ENCODE measurements at places on chromosomes 1 and 21.

DNA sequence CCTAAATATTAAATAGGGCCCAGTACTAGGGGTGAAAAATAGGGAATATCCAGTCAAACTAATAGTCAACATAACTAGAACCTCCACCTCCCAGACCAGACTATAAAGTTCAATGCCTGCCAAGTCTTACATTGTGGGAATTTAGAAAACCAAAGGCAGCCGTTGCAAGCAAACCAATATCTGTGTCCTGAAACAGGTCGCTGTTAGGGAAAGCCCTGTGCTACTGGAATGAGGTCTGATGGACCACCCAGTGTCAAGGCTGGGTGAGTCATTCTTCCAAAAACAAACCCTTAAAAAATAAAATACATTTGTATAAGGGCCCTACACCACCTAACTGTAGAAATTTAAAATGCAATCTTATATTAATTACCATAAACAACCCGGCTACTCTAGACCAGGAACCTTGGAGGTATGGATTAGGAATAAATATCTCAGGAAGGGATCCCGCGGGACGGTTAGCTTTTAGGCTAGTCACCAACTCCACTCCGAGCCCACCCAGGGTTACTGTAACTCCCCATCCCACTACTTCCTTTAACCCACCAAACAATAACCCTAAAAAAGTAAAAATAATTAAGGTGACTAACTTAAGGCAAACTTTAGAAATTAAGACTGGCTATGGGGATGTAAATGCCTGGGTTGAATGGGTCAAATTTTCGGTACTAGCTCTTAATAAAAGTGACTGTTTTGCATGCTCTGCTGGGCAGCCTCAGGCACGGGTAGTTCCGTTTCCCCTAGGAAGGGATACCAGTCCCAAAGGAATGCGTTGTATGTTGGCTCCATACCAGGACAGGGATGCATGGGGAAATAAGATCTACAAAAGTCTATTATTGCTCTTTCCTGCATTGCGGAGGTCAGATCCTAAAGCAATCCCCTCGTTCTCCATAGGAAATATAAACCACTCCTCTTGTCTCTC, 65.4 kb upstream of the TLR5 start:
- no peak for DNase-seq

DNA sequence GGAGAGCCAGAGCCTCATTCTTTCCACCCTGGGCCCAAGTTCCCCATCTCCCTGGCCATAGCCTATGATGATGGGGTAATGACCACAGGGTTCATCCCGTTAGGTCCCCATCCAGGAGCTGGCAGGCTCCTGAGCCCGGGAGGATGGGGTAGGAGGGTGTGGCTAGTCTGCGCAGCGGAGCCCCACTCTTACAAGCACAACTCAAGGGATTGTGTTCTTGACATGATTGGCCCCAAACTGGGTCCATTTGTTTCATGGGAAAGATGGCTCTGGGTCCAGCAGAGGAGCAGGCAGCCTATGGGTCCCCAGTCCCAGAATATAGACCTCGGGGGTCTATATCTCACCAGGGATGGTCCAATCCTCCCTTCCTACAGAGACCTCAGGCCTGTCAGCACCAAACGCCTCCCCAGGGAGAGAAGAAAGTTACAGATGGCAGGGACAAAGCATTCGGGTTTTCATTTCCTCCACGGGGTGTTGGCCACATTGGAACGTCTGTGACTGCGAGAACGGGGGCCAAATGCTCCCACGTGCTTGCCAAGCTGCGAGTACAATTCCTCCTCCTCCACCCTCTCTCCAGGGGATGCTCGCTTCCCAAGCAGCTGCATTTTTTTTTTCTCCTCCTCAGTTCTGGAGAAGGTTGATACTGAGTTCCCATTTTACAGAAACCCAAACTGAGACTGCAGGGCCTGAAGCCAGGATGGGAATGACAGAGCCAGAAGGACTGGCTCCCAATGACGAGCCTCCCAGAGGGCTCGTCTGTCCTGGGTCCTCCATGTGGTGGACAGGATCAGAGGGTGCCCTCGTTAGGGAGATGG, 71.0 kb downstream of the DHRS3 start:
- DNase-seq: peak; percentile 39

DNA sequence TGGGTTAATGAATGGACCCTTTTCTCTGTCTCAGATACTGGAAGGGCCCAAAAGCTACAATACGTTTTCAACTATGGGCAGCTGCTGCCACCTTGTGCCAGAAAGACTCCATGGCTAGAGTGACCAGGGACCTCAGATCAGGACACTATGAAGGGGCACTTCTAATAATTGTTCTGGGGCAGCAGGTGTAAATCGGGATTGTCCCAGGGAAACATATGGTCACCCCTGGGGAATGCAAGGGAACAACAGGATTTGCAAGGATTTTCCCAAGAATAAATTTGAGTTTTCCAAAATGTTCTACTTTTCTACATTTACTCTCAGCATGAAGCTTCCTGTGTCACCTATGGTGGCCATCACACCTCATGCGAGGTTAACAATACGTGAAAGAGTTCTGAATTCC, 12.0 kb upstream of the FCAMR start:
- DNase-seq: peak; percentile 14

GRCh38 chr1:186680245-186681061, at the start of gene PTGS2:
Gene PTGS2, minus strand, starts transcription at chr1:186680423. Its CDS starts 133 bp downstream, at chr1:186680290.
- peak; percentile 57 for DNase-seq

GRCh38 chr1:178121883-178122282, 28.0 kb downstream of the RASAL2 start:
- DNase-seq: no peak

DNA sequence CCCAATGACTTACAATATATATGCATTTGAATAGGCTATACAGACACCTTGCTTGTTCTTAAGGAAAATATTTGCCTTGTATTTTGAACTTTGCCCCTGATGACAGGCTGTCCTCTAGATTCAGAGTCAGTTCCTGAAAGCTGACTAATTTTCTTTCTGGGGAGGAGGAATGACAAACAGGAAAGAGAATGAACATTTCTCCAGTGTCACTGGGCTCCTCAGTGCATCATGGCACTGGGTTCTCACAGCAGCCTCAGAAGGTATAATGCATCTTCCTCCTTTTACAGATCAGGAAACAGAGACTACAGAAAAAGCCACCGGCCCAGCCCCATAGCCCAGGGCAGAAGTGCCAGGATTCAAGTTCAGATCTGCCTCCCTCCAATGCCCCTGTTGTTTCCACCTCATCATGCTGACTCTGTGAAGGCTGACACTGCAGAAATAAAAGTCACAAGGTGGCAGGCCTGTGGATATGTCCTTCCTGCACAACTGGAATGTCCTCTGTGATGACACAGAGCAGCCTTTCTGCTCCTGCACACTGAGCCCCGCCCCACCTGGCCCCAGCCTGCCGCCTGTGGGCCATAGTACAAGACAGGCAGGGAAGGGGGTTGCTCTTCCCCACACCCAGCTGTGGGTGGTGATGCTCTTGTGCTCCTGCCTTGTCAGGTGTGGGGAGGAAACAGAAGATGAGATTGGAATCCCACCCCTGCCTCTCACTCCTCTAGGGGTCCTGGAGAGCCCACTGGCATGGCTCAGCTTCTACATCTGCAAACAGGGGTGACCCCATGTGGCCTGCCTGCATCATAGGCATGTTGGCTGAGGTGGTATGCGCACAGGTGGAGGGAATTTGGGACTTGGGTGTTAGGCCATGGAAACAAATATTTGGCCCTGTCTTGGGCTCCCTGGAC, 6.4 kb downstream of the TTC22 start:
- no peak for DNase-seq

DNA sequence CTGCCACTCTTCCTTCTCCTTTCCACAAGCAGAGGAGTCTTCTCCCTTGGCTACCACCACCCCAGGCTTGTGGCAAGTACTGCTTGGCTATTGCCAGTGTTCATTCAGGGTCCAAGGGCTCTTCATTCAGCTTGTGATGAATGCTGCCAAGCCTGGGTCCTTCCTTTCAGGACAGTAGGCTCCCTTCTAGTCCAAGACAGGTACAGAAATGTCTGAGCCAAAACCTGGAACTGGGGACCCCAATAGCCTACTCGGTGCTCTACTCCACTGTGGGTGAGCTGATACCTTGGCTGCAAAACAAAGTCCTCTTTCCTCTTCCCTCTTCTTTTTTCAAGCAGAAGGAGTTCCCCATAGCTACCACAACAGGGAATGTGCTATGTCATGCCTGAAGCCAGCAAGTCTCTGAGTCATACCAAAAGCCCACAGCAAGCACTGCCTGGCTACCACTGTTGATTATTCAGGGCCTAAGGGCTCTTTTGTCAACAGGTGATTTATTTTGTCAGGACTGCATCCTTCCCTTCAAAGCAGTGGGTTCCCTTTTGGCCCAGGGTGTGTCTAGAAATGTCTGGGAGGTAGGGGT, 268.9 kb downstream of the HHAT start:
- no peak for DNase-seq

- no peak for DNase-seq
These were observed 572.9 kb upstream of the CAMK1G start for GRCh38 chr1:209010475-209011230.

GRCh38 chr1:203548892-203549291, 54.9 kb downstream of the OPTC start:
- no peak for DNase-seq

GRCh38 chr1:65079941-65080340, 68.1 kb upstream of the AK4 start:
- DNase-seq: no peak

DNA sequence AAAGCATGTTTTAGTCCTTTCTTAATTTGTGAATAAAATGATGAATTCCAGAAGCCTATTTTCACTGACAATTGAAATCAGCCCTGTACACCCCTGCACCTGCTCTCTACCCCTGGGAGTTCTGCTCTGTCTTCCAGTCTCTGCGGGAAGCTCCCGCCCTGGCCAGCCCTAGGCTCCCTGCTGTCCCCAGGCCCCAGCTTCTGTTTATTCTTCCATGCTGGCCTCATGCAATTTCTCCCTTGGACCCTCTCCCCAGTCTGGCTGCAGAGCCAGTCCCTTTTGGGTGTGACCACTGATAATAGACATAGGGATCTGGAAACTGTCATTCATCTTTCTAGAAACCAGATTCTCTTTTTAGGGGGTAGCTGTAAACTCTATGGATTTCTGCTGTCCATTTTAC, 258.6 kb downstream of the GRIK3 start:
- DNase-seq: no peak

- no peak for DNase-seq
These were observed 55.3 kb downstream of the CDKN2C start for GRCh38 chr1:51025374-51025773.

DNA sequence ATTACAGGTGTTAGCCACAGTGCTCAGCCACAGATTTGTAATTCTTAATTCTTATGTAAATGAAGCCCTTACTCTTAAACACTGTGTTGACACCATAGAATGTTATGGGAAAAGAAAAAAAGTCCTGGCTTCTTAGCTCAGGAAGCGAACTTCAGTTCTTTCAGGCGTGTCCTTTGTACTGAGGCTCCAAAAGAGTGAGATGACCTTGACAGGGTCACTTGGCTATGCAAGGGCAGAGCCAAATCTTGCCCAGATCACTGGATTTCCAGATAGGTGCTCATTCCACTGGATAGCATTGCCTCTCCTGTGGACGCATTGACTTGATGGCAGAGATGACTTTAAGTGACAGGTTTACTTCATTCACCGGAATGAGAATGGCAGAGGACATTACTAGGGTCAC, 4.8 kb downstream of the NFYC start:
- no peak for DNase-seq

DNA sequence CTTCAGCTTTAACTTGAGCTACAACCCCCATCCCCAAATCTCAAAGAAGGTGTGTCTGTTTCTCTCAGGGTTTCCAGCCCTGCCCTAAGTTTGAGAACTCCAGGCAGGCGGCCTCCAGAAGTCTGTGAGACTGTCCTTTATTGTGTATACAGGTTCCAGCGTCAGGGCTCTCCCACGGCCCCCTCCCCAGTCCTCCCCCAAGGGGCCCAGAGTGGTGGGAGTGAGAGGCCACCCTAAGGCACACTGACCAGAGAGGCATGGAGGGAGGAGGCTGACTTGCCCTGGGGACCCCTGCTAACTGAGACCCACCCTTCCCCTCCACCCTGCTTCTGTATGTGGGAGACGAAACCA, 4.0 kb downstream of the HSPB7 start:
- no peak for DNase-seq

- no peak for DNase-seq
These were observed 310.5 kb downstream of the PTGER3 start for GRCh38 chr1:70737125-70737524.

GRCh38 chr21:42931560-42932235, 6.3 kb upstream of the ERVH48-1 start:
- DNase-seq: no peak

DNA sequence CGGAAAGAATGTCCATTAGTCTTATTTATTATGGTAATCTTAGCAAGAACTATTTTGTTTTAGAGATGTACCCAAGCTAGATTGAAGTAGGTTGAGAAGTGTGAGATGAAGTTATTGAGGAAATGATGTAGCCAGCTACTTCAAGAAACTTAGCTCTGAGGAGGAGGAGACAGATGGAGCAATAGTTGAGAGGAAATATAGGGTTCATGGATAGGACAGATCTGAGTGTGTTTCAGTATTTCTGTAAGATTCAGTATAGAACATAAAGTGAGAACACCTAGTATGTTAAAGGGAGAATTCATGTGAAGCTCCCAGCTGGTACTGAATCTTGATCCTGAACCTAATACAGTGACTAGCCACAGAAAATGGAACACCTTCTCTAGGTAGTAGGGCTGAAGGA, 28.9 kb downstream of the TSNAX start:
- no peak for DNase-seq

GRCh38 chr1:145937436-145937835, 10.2 kb upstream of the RBM8A start:
- DNase-seq: no peak

DNA sequence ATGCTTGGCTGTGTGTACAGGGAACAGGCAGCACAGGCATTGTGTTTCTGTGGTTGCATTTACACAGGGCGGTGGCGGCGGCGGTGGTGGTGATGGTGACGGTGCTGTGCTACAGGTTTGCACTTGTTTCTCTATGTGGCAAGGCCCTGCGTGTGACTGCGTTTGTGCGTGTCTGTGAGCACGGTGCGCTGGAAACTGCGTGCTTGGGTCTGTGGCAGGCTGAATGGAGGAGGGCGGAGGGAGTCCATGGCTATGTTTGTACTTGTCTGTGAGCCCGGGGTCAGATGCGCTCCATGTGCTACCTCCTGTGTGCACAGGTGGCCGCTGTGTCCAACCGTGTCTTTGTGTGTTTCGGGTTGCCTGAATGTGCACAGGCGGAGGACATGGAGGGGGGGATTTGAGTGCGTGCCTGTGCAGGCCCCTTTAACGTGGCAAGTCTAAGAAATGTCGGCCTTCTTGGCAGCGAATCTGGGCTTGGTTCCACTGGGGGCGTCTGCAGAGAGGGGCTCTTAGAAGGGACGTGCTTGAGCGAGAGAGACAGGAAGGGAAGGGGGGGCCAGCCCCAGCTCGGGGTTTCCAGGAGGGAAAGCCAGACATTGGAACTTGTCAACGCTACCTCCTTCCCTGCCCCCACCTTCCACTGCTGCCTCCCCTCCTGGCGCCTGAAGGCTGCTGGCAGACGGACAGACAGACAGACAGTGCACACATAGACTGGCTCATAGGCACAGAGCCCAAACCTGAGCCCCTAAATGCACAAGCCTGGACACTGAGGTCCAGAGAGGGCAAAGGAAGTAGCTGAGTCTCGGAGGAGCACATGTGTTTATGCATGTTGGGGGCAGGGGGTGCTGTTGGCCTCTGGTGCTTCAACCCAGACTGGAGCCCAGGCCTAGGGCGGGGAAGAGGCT, 32.7 kb upstream of the WASF2 start:
- DNase-seq: no peak
